ENCODE measurements at places on chromosomes 2 and 18.

DNA sequence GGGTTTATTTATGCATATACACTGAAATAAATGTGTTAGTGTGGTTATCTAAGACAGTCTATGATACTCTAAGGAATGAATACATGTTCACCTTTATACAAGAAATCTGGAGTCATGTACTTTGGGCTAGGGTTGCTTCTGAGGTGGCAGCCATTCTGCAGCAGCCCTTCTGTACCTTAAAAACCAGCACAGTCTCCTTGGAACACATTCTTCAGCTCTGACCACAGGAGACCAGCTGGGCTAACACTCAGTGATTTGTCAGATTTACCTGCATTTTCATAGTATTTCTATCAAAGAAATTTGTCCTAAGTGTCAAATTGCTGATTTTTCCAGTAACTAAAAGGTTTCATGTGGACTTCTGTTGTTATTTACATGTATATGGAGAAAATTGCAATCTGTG lies 167.7 kb downstream of the CAMKMT start:
- no peak for DNase-seq

DNA sequence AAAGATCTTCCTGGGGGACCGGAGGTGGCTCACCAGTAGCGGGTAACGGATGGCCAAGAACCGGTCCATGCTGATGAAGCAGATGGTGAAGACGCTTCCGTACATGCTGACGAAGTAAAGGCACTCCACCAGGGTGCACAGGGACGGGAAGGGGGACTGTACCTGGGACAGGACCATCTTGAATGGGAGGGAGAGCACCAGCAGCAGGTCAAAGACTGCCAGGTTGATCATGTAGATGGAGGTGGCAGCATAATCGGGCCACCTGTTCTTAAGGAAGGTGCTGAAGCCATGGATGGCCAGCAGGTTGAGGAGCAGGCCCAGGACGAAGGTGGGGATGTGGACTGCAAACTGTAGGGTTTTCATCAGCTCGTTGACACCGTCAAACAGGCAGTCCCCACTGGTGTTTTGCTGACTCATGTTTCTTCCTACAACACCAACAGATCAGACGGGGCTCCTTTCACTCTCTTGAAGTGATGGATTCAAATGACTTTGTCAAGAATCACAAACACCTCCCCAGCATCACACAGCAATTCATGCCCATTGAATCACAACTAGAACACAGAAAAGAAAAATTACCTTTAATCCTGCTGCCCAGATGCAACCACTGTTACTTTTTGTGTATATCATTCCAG lies 14.4 kb downstream of the GPR55 start:
- no peak for DNase-seq

DNA sequence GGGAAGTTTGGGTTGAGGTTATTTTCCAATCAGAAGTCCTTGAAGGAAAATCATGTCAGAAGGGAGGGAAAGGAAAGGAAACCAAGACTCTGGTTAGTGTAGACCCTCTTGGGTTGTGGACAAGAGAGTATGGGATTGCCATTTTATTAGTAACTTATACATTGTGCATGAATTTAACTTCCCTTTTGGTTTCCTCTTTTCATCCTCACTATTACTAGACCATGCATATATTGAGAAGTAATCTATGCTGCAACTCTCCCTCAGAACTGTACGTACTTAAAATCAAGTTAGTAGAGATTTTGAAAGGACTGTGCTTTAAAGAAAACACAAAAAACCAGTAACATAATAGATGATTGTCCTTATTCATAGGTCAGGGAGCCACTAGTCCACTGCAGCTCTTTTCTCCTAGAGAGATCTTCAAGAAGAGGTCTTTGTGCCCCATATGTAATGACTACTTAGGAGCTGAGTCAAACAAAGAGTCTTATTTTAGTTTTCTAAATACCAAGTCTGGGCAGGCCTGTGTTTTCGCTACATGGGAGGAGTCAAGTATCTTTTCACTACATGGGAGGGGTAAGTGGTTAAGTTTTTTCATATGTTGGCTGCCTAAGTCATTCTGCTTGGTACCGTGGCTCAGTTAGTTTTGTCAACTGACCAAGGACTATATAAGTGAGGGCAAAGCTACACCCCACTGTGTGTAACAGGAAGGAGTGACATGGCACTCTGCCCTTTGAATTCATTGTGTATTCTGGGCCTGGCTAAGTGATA lies 25.2 kb upstream of the FAM117B start:
- no peak for DNase-seq

GRCh38 chr18:12998332-12999060 lies 7.3 kb downstream of the CEP192 start:
- DNase-seq, result no peak

GRCh38 chr18:55246278-55246677 lies 287.0 kb upstream of the CCDC68 start:
- no peak for DNase-seq

DNA sequence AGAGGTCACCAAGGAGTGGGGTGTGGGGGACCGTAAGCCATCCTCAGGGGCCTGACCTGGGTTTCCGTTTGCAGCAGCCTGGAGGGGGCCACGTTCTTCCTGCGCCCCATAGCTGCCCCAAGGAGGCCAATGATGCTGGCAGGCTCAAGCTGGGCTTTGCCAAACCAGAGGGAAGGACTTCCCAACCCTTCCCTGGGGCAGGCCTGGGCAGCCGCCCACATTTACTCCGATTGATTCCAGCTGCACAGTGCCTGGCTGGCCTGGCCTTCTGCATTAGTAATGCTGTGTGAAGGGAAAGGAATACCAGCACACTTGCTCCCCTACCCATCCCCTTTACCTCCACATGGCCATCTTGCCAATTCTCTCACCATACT lies 360.6 kb upstream of the SLC14A2 start:
- peak; percentile 70 for DNase-seq

DNA sequence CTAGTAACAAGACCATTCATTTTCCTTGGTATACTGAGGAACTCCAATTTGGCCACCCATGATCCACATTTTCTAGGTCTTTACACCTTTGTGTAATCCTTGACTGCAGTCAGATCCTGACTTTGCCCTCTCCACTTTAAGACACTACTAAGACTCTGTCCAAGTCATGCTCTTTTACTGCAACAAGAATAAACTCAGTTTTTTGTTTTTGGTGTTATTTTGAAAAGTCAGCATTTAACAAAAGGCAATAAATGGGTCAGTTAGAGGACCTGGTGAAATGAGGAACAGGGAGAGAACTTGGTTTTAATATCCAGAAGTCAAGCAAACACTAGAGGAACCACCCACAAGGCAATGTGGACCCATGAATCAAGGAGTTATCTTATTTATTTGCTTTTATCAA lies 252.2 kb upstream of the RBBP8 start:
- no peak for DNase-seq

DNA sequence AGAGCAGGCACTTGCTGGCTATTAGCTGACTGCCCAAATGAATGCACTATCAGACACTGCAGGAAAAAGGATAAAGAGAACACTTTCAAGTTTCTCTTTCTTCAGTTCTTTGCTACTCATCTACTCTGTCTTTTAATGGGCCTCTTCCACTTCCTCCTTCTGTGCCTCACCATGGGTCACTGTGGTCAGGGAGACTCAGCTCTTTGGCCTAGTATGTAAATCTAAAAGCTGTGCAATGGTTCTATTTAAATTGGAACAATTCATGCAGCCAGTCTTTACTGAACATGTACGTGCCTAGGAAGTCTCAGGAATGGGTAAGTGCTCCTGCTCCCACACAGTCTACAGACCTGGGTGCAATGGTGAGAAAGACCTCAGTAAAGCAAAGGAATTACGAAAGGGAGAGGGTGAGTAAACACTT lies 79.1 kb upstream of the DNMT3A start:
- DNase-seq, result no peak

- DNase-seq, result no peak
Observed at GRCh38 chr18:63098018-63098981, 221.3 kb downstream of the BCL2 start.

DNA sequence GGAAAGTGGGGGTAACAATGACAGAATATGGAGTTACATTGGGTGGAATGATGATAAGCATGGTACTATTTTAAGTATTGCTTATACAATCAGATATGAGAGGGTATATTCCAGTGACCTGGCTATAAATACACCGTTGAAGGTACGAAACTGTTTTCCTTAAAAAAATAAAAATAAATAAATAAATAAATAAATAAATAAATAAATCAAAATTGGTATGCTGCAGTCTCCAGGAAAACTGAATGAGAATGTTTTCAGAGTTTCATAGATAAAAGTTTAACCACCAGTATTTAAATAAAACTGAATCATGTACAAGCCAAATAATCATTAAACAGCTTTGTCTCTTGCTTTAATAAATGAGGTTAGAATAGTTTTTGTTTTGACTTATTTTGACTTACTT lies 71.4 kb downstream of the METTL8 start:
- DNase-seq, result no peak

GRCh38 chr18:11288401-11288800 lies 139.0 kb upstream of the PIEZO2 start:
- no peak for DNase-seq

DNA sequence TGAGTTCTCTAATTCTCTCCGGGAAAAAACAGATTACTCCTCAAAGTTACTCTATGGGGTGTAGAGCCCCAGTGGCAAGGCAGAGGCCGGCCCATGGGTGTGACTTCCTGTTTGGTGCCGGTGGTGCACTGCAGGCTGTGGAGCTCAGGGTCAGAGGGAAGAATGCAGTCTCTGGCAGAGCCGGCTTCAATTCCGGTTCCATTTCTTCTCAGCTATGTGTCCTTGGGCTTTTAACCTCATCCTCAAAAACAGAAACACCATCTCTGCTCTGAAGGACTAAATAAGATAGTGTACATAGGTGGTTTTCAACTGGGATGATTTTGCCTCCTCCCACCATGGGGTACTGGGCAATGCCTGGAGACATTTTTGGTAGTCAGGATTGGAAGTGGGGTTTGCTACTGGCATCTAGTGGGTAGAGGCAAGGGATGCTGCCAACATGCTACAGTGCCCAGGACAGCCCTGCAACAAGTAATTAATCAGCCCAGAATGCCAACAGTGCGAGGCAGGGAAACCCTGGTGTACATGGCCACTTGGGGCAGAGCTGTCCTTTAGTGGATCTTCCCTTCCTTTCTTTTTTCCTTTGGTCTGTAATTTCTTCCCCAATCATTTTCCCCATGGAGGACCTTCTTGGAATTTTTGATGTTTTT lies 81.2 kb downstream of the INSIG2 start:
- DNase-seq, result no peak

GRCh38 chr2:98801921-98802321 lies 71.0 kb upstream of the MGAT4A start:
- no peak for DNase-seq

- no peak for DNase-seq
Observed at GRCh38 chr2:176449852-176450251, 180.6 kb downstream of the MTX2 start.

DNA sequence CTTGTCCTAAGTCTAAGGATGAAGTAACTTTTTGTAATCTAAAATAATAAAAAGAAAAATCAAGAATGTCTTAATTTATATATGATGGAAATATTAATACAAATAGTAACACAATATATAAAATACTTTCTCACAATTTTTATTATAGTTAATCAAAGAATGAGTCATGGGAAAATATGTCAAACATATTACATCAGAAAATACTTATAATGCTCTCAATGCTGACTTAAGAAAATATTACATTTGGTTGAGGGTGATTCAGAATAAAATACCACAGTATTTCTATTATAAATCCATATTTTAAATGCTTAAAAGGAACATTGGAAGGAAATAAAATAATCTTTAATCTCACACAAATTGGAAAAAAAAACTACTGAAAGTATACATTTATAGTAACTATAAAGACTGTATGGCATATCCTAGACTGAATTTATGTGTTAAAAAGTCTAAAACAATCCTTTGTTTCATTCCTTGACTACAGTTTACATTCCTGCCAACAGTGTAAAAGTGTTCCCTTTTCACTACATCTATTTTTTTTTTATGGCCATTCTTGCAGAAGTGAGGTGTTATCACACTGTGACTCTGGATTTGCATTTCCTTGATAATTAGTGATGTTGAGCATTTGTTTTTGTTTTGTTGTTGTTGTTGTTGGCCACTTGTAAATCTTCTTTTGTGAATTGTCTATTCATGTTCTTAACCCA lies 1573.5 kb upstream of the ACVR2A start:
- DNase-seq, result no peak

GRCh38 chr2:14234911-14235310 lies 397.6 kb upstream of the LRATD1 start:
- DNase-seq, result peak; percentile 9
